ENCODE measurements at places on chromosomes 12 and 14.

DNA sequence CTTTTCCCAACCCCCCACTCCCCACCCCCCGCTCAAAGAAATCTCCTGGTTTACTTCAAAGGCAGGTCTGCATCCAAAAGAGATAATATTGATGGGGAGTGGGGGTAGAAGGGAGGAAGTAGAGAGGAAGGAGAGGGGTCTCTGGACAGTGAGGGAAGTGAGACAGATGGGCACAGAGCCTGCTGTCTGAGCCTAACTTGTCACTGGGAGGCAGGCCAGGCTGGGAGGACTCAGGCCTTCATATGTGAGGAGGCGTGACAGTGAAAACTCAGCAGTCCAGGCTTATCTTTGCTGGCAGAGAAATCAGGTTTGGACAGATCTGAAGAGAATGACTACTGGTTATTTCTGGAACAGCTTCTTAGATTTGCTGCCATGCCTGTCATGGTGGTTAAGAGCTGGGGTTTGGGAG is 192.3 kb downstream of the NUAK1 start:
- DNase-seq: peak; percentile 40

- DNase-seq: no peak
Observed at GRCh38 chr12:87171356-87171755, 857.8 kb downstream of the C12orf50 start.

DNA sequence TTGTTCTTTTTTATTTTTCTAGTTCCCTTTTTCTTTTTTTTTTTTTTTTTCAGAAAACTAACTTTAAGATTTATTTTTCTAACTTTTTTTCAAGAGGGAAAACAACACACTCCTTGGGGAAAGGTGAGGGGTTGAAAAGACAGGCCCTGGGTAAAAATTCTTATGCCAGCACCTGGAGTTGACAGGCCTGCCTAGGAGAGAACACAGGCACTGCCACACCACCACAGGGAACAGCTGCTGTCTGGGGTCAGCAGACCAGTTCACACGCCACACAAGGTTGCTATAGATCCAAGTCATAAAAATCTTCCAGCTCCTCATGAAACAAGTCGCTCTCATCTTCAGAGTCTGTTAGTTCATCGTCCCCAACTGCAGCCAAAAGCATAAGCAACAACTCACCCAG is 246.4 kb downstream of the C12orf50 start:
- no peak for DNase-seq

GRCh38 chr12:31687101-31687527 is 27.6 kb downstream of the ETFBKMT start:
- no peak for DNase-seq

DNA sequence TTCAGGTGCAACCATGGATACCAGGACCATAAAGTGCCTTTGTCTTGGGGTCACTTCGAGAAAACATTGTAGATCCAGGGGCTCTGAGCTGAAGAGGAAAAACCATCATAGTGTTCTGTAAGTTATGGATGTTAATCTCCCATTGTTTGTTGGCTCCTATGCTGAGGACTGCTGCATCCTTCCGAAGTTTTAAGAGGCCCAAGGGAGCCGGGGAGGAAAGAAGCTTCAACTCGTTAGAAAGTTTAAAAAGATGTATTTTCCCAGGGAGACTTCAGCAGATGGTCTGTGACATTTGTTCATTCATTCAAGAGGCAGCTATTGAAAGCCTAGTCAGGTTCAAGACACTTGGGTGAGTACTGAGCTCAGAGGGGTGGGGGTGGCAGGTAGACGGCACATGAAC is 378.8 kb upstream of the TBX3 start:
- DNase-seq: no peak

DNA sequence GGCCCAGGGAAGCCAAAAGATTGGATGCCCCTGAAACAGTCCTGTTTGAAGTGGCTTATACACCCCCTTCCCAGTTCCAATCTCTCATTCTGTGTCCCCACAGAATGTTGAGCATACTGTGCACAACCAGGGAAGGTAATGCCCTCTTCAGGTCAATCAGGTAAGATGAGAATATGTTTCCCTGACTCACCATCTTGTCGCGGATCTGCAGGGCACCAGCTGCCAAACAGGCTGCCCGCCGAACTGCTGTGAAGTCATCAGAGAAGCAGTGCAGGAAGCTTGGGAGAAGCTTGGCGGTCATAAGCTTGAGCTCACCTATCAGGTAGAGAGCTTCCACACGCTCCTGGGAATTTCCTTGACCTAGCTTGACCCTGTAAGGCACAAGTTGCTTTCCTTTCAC is 9.6 kb downstream of the RIOX1 start:
- no peak for DNase-seq
